Mesenteric fat pad (tissue), 1 donor: ENCODE measurements at places on chromosomes 12 and 14. TPM values are rescaled to one million over a fixed set of nuclear protein-coding genes. Genes with fewer than 3 reads are reported as not detected.

The RILPL2 gene
- 10.4 TPM for total RNA-seq

The ERBB3 gene
- 1.9 TPM for total RNA-seq

The EXD2 gene
- 27.5 TPM for total RNA-seq

The INSM2 gene
- total RNA-seq = not detected

The FGF6 gene
- not detected for total RNA-seq

The KCNJ8 gene
- total RNA-seq = 16.5 TPM
